ENCODE measurements at places on chromosomes 3 and 15. TPM values are rescaled to one million over a fixed set of nuclear protein-coding genes. Genes with fewer than 3 reads are reported as not detected.

GOLGA6A gene
- total RNA-seq, result not detected

GOLGA8G gene
- not detected for total RNA-seq

LMAN1L gene
- not detected for total RNA-seq

SLC22A13 gene
- total RNA-seq, result 0.34 TPM

TRA2B gene
- total RNA-seq, result 148 TPM

ANKRD34C gene
- total RNA-seq, result not detected

CATSPER2 gene
- 0.91 TPM for total RNA-seq

CIDEC gene
- total RNA-seq, result not detected

TNFAIP8L3 gene
- total RNA-seq, result 12.4 TPM

MCCC1 gene
- total RNA-seq, result 77.0 TPM

DAZL gene
- total RNA-seq, result not detected

DLL4 gene
- 12.6 TPM for total RNA-seq

HTR3E gene
- not detected for total RNA-seq

IGSF10 gene
- total RNA-seq, result 27.2 TPM

SLC12A1 gene
- not detected for total RNA-seq

CCDC39 gene
- 3.1 TPM for total RNA-seq

GPR15 gene
- 1.0 TPM for total RNA-seq

MST1R gene
- total RNA-seq, result 38.5 TPM

UBR1 gene
- 23.7 TPM for total RNA-seq

ROPN1B gene
- not detected for total RNA-seq

CDCP1 gene
- total RNA-seq, result 22.5 TPM

GCNT3 gene
- total RNA-seq, result 2.0 TPM

GUCA1C gene
- not detected for total RNA-seq

SLC38A3 gene
- total RNA-seq, result not detected

RPL39L gene
- 7.3 TPM for total RNA-seq

ADGRG7 gene
- total RNA-seq, result not detected

GOLGA8Q gene
- total RNA-seq, result 0.44 TPM

SLC28A1 gene
- total RNA-seq, result not detected

DNAJC17 gene
- total RNA-seq, result 35.2 TPM

CHRNA7 gene
- total RNA-seq, result 1.5 TPM

All from upper lobe of left lung (tissue), 6 donors.